Cerebellar nuclear complex (tissue), 1 donor: ENCODE measurements at places on chromosomes 6 and 20.

DNA sequence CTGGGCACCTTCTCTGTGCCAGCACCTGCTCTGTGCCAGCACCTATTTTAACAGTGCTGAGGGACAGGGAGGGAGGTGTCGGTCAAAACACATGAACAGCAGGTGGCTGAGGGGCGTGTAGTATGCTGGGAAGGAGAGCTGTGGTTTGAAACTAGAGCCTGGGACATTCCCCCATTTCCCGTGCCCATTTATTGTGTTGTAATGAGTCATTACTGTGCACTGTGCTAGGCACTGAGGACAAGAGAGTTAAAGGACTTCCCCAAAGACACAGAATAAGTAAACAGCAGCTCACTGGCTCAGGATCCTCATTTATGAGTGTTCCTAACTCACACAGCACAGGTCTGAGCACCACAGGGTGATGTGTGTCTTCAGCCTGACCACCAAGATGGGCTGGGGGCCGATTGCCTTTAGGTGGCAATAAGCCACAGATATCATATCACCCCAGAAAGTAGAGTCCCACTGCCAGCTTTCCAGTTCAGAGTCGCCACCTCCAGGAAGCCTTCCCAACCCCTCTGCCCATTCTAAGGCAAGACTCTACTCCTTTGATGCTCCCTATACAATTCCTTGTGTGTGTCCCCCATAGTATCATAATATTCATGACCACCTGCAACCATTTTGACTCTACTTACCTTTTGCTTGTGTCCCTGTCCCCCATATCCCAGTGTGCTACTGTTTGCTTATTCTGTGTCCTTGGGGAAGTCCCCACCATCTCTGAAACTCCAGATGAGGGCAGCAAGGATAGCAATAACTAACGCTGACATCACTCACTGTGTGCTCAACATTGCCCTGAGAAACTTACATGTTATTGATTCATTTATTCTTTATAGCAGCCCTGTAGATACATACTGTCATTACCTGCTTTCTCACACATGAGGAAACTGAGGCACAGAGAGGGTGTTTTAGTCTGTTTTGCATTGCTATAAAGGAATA, 87.3 kb downstream of the TOX2 start:
- no peak for DNase-seq

- no peak for DNase-seq
These were observed 49.7 kb upstream of the BHLHE23 start for GRCh38 chr20:63056236-63057170.

DNA sequence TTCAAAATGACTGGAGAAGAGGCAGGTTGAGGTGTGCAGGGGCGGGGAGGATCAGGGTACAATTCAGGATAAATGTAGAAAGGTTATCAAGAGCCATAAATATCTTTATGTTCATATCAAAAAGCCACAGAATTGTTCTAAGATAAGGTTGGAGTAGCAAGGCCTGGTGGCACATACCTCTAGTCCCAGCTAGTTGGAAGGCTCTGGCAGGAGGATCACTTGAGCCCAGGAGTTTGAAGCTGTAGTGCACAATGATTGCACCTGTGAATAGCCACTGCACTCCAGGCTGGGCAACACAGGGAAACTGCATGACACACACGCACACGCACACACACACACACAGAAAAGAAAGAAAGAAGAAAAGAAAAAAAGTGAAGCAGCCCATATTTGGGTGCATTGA, 194.8 kb downstream of the GRIK2 start:
- no peak for DNase-seq

DNA sequence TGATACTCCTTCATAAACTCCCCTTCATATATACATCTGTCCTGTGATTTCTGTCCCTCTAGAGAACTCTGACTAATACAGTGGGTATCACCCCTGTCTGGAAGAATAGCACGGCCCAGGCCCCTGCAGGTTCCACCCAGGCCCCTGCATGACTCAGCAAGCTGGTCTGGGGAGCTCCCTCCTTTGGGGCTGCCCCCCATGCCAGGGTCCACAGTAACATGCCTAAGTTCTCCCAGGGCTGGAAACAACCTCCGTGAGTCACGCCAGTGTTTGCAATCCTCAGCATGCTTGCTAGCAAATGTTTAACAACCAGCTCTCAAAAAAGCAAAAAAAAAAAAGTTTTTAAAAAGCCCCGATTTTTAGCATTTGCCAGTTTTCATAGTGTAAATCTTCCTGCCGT, 134.3 kb upstream of the CDH4 start:
- DNase-seq = no peak

GRCh38 chr6:129440691-129441090, 269.3 kb downstream of the ARHGAP18 start:
- no peak for DNase-seq

- no peak for DNase-seq
These were observed 69.9 kb downstream of the SESN1 start for GRCh38 chr6:109024784-109025183.

DNA sequence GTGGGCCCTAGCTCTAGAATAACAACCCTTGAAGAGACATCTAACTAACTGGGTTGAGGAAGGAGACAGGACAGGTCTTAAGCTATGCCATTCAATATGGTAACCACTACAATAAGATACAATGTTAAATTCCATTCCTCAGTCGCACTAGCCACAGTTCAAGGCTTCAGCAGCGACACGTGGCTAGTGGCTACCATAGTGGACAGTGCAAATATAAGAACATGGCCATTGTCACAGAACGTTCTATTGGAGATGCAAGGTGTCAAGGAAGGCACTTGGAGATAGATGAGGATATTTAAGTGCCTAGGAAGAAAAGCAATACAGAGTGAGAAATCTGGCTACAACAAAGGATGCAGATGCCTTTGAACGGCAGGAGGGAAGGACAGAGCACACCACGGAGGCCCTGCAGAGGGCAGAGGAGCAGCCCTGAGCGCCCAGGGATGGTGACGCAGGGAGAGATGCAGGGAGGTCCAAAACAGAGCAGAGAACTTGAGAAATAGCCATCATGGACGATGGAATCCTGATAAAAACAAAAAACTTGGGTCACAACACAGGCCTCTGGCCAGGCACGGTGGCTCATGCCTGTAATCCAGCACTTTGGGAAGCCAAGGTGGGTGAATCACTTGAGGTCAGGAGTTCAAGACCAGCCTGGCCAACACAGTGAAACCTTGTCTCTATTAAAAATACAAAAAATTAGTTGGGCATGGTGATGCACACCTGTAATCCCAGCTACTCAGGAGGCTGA, 140.7 kb downstream of the ZMYND8 start:
- no peak for DNase-seq
